ENCODE measurements at places on chromosomes 2 and 18.

- no peak for DNase-seq
These were observed 509.2 kb upstream of the ZEB2 start for GRCh38 chr2:145029081-145029480.

GRCh38 chr18:58291131-58291530 is 247.1 kb downstream of the NEDD4L start:
- DNase-seq = no peak

DNA sequence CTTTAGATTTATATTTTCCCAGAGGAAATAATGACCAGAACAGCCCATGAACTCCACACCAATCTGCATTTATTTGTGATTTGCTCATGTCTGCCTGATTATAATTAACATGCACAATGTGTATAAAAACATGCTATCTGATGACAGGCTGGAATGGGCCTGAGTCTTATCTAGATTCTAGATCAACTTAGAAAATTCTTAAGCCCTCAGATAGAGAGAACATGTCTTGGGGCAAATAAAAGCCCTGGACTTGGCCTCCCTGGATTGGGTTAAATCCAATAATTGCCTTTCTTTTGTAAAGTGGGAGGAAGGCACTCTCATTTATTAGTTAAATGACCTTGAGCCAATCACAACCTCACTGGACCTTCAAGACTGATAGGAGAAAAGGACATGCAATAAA is 61.8 kb downstream of the EVA1A start:
- DNase-seq = no peak

- no peak for DNase-seq
These were observed 1.1 kb downstream of the PREB start for GRCh38 chr2:27133195-27133875.
